ENCODE measurements at places on chromosomes 2 and 18.

DNA sequence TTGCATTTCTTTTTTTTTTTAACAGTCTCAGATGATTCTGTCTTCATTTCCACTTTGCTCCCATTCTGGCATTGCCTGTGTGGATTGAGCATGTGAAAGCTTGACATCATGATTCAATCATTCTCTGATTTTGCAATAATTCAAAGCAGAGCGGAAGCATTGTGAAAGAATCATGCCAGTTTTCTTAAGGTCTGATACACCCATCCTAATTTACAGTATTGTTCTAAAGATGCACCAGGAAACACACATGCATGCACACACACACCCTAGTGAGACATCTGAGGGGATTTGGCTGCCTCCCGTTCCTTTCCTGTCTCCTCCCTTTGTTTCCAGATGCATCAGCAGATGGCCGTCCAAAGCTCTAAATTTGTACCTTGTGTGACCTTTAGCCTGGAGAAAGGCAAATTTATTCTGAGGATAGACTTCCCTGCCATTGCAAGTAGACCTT is 97.3 kb downstream of the FMNL2 start:
- DNase-seq = peak; percentile 58

DNA sequence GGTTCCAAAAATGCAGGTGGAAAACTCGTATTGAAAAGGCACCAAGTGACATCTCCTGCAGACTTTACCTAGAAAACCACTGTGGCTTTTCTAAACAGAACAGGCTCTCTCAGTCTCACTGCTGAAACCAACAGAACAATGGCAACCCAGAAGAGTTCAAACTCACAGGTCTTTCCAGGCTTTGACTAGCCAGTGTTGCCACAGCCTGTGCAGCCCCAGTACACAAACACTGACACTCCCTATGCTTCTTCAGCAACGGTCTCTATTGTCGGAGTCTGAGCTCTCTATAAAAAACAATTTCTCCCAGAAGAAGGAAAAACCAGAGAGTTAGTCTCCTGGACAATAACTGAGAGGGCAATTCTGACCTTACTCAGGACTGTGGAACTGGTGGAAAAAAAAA is 87.8 kb upstream of the RNU4ATAC start:
- DNase-seq = no peak

DNA sequence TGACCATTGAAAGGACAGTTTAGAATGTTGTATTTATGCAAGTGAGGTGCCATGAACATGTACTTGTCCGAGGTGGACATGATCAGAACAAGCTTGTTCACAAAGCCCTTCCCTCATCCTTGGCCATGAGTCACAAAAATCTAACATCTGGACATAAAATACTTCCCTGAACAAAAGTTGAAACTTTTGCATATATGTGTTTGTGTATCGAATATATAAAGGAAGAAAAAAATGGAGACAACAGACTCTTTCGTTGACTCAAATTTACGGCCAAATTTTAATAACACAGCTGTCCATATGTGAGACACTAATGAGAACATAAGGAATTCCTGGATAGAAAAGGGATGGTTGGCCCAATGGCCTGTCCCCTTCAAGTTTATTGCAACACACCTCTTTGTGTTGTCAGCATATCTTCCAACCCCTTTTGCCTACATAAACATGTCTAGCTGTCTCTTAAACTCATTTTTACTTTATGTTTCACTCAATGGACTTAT is 19.4 kb upstream of the ZEB2 start:
- no peak for DNase-seq

- DNase-seq = no peak
Measured at GRCh38 chr2:203401-203800, 60.4 kb downstream of the SH3YL1 start.

DNA sequence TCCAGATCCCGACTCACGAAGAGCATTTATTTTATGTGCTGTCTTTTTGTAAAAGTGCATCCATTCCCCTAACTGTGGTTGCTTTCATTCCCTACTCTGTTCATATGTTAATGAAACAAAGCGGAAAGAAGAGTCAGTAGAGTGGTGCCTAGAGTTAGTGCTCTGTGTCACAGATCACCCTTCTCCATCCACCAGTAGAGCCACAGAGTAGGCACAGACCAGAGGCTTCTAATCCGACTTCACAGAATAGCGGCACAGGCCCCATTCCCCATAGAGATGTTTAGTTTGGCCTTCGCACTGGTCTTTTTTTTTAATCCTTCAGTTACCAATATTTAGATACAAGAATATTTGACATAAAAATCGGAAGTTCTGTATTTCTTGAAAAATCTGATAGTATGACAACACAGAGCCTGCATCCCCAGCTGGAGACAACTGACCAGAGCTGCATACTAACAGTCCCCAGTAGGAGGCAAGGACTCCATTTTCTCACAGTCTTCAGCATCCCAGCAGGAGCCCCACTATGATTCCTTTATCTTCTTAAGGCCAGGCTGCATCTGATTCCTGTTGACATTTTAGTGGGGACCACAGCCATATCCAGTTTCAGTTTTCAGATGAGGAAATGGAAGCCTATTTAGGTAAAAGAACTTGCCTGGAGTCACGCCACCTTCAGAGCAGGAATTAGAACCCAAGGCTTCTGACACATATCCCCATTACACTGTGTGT is 7.0 kb downstream of the G6PC2 start:
- no peak for DNase-seq

DNA sequence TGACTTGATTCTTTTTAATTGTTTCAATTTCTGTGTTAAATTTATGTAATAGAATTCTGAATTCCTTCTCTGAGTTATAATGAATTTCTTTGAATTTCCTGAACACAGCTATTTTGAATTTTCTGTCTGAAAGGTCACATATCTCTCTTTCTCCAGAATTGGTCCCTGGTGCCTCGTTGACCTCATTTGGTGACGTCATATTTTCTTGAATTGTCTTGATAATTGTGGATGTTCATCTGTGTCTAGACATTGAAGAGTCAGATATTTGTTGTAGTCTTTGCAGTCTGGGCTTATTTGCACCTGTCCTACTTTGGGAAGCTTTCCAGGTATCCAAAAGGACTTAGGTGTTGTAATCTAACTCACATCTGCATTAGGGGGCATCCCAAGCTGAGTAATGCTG is 111.4 kb upstream of the LRRTM4 start:
- no peak for DNase-seq

DNA sequence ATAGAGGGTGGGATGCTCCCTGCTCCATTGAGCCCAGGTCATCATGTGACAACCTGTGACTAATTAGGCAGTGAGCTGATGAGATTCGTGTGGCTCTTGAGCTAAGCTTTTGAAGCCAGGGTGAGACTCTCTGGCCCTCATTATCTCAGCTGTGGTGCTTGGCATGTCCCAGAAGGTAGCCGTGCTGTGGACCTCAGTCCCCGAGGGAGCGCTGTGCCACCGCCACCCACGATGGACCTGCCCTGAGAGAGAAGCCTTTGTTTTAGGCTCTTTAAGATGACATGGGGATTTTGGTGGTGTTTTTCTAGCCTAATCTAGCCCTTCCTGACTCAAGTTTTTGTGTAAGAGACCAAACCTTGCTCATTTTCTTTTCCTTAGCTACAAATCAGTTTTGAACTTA is 66.4 kb downstream of the NEDD4L start:
- no peak for DNase-seq

Measured in left hindlimb (tissue), 1 donor.